ENCODE measurements at places on chromosomes 6 and 20. TPM values are rescaled to one million over a fixed set of nuclear protein-coding genes. Genes with fewer than 3 reads are reported as not detected.

Gene ENPP5
- total RNA-seq, result 3.6 TPM

Gene CFAP61
- total RNA-seq, result not detected

Gene ACSS1
- 1.7 TPM for total RNA-seq

Gene LPIN3
- 8.3 TPM for total RNA-seq

Gene SLC22A7
- not detected for total RNA-seq

Gene DNAH8
- total RNA-seq, result not detected

Gene PPIL6
- 5.0 TPM for total RNA-seq

Gene CLDN20
- not detected for total RNA-seq

Gene CDH4
- total RNA-seq, result 0.10 TPM

Gene RSPH4A
- total RNA-seq, result 0.10 TPM

Gene CITED2
- 143 TPM for total RNA-seq

Gene CNKSR3
- 5.6 TPM for total RNA-seq

Gene HLA-DQA1
- not detected for total RNA-seq

Gene HSD17B8
- 4.2 TPM for total RNA-seq
